Stimulated activated CD8-positive, alpha-beta memory T cell treated with anti-CD3 and anti-CD28 coated beads, Interleukin-4, amount 100 ng/mL, for 4 hours (primary cell): ENCODE measurements at places on chromosomes 11 and 22.

DNA sequence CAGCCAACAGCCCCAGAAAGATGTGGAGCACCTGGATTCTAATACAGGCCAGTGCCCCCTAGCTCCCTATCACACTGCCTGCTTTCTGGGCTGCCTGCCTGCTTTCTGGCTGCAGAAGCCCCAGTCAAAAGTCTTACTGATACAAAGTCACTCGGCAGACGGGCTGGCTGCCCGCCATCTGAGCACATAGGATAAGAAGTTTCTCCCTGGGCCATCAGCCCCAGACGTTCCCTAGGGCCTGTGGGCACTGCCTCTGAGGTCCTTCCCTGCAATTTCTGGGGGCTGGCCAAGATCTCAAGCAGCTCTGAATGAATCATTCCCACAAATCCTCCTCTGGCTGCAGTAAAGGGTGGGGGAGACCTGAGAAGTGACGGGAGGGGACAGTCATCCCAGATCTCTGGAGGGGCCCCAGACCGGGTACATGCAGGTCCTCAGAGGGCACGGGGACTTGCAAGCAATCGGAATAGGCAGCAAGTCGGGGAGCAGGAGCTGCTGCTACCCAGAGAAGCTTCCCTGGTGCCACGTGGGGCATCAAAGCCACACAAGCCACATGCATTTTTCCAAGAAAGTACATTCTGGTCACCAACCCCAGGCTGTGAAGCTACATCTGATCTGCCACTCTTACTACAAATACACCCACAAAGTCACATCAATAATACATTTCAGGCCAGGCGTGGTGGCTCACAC is 4.7 kb downstream of the TPST2 start:
- DNase-seq: no peak

DNA sequence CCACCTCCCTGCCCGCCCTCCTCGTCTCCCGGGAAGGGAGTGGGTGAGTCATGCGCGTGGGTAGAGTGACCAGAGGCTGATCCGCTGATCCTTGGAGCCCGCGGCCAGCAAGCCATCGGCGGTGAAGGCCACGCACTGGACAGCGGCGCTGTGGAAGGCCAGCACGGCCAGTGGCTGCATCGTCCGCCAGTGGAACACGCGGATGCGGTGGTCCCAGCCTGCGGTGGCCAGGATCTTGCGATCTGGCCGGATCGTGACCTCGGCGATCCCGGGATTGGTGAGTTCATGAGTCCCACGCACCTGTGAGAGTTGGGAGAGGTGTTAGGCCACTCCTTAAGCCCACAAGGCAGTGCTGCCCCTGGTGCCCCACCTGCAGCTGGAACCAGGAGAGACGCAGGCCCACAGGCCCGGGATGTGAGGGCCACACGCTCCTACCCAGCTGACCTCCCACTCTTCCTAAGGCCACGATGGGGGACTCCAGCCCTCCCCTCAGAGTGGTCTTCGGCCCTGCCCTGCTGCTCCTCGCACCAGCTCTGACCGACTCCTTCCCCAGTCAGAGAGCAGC is 28.2 kb downstream of the TBX1 start:
- DNase-seq: no peak

GRCh38 chr22:17481424-17481823 is 81.9 kb upstream of the SLC25A18 start:
- DNase-seq: no peak

- no peak for DNase-seq
These were observed 195.5 kb upstream of the SORL1-AS1 start for GRCh38 chr11:121648306-121648705.

GRCh38 chr11:46484101-46484500 is 92.5 kb upstream of the CHRM4 start:
- no peak for DNase-seq

DNA sequence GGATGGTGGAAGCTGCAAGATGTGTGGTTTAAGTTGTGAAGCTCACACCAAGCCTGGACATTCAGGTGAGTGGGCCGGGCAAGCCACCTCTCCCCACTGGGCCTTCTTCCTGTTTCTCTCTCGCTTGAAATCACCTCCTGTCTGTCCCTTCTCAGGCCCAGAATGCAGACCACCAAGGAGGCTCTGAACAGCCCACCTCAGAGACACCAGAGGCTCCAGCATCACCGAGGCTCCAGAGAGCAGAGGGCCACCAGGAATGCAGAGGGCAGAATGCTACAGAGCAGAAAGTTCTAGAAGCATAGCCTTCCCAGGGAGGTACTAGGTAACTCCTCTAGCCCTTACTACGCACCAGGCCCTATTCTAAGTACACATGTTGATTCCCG is 14.8 kb upstream of the IL2RB start:
- DNase-seq: no peak

GRCh38 chr11:12270817-12271216 is 106.6 kb upstream of the PARVA start:
- no peak for DNase-seq

GRCh38 chr11:2813141-2813908 is 72.2 kb downstream of the CDKN1C start:
- no peak for DNase-seq

GRCh38 chr11:86803136-86804045 is 3.0 kb downstream of the PRSS23 start:
- no peak for DNase-seq
